ENCODE measurements at places on chromosomes 2 and 18.

GRCh38 chr18:46830633-46831032 lies 73.8 kb upstream of the ST8SIA5 start:
- no peak for DNase-seq

GRCh38 chr18:39748727-39749126 lies 2183.1 kb upstream of the CELF4 start:
- no peak for DNase-seq

GRCh38 chr2:607709-608108 lies 69.5 kb downstream of the TMEM18 start:
- DNase-seq = no peak

DNA sequence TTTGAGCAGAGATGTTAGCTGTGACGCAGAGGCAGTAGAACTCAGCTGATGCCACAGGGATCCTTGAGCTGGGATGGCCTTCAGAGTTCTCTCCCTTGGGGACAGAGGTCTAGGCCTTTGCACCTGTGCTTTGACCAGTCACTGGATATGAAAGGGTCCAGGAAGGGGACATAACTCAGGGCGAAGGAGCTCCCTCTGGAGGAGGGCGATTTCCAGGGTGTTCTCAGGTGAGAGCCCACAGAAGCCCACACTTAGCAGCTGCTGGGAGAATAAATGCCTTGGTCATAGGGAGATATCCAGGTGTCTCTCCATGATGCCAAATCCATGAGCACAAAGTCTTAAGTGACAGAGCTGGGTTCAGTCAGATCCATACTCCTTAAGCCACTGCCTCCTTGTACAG lies 369.2 kb downstream of the NYAP2 start:
- no peak for DNase-seq

DNA sequence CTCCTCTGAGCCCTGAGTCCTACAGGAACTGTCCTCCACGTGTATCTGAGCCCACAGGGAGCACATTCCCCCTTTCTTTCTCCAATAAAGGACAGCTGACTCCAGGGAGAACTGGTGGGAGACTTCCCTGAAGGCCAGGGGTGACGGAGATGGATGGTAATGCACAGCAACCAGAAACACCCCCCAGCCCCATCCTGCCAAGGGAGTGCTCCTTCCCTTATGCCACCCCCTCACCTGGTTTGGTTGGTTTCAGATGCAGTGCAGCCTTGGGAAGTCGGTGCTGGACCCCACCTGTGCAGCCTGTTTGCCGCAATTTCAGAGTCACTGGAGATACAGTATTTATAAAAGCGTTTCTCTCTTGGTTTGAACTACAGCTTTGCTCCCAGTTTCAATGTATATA lies 24.0 kb downstream of the GPR55 start:
- DNase-seq = no peak

DNA sequence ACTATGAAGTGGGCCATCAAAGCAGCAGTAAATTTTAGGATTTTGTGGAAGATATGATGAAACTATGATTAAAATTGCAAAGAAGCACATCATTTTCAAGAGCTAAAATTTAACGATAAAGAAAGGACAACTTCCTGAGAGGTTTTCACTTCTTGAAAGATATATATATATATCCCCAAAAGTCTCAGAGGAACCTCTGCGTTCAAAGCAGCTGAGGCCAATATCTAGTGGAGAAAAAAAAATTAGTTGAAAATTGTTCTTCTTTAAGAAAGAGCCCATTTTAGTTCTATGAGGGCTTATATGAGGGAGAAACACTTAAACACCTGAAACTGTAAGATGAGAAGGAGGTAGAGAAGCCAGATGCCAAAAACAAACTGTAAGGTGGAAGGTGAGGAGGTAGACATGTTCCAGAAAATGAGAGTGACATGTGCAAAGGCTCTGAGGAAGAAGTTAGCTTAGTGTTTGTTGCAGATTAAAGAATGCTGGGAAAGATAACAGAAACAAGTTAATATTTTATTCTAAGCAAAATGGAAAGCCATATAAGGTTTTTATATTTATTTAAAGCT lies 72.9 kb upstream of the VRK2 start:
- no peak for DNase-seq

- DNase-seq = peak; percentile 80
Observed at GRCh38 chr2:110104025-110104771, 11.4 kb downstream of the MALL start.

- no peak for DNase-seq
Observed at GRCh38 chr2:95079199-95079683, 42.4 kb downstream of the MRPS5 start.

DNA sequence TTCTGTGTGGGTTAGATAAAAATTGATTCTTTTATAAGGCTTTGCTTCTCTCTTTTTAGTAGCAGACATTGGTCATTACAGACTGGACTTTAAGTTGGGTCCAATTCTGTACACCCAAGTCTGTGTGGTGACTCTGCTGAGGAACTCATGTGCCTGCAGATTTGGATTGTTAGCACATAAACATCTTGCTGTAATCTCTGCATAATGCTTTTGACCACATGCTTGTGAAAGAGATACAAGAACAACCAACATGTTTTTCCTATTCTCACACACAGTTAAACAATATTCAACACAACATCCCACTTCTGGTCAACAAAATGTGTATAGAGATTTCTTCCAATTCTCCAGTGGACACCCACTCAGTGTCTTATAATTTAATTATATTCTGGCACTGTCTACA lies 270.1 kb downstream of the RDH14 start:
- DNase-seq = no peak

DNA sequence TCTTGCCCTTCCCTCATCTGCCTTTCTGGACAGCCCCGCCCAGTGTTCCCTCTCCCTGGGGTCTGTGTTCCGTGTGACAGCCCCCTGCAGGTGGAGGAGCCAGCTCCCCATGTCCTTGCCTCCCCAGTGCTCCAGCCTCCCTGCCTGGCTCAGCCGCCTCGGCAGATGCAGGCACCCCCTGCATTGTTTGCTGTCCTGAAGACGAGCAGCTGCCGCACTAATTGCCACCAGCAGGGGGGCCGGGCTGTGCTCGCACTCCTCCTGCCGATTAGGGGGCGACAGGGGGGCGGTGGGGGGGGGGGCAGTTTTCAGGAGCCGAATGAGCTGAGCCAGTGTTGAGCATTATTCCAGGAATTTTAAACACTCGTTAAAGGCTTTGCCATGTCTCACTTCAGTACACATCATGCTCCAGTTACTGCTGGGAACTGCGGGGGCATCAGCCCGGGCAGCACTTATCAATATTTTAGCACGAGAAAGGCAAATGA lies 23.3 kb downstream of the SIX3 start:
- no peak for DNase-seq

DNA sequence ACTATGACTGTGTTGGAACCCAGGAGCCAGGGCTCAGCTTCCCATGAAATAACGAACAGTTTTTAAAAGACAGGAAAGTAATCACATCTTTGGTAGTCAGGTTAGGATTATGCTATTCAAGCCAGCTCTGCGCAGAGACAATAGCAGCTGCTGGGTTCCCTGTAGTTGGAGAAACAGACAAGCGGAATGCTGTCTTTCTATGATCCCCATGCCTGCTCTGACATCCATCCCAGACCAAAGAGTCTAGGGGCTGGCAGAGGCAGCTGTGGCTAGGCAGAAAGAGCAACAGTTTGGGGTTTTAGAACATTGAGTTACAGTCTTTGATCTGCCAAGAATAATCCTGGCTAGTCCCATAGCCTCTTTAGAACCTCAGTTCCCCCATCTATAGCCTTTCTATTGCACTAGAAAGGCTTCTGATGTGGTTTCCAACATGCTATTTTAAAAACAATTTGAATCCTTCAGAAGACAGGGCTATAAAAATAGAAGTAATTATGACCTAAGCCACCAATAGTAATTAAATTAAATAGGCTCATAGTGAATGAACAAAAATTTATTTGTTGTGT lies 146.8 kb downstream of the MTX2 start:
- DNase-seq = no peak

DNA sequence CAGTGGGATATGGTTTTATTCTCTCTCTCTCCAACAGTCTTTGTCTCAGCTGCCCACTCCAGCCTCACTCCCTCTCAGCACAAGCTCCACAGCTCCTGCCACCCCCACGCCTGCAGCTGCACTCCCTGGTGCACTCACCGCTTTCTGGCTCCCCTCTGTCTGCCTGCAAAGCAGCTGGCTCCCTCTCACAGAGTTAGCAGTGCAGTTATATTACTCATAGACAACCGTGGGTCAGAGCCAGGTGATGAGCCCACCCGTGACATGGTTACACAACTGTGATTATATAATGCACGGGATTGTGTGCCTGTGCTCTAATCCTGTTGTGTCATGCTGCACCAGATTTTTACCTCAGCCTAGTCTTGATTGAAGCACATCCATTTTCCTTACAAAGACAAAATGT lies 276.9 kb upstream of the CHAC2 start:
- peak; percentile 48 for DNase-seq

- no peak for DNase-seq
Observed at GRCh38 chr2:11133936-11134320, 21.3 kb upstream of the SLC66A3 start.

DNA sequence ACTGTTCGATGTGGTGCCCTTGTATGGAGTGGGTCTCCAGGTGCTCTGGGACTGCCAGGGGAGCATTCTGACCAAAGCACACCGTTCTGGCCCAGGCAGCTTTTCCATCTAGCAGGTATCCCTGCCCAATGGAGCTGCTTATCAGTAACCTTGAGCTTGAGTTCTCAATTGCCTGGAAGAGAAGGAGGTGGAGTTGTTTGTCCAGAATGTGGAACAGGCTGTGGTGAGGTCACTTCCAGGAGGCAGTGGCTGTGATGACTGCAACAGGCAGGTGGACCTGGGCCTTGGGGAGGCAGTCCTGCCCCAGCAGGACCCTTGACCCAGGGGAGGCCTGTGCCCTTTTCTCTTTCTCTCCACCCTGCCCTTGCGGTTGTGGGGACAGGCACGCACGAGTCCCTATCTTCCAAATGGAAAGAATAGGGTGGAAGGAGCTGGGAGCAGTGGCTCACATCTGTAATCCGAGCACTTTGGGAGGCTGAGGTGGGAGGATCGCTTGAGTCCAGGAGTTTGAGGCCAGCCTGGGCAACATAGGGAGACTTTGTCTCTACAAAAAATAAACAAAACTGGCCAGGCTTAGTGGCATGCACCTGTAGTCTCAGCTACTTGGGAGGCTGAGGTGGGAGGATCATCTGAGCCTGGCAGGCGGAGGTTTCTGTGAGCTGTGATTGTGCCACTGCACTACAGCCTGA lies 66.2 kb upstream of the MCFD2 start:
- DNase-seq = no peak

DNA sequence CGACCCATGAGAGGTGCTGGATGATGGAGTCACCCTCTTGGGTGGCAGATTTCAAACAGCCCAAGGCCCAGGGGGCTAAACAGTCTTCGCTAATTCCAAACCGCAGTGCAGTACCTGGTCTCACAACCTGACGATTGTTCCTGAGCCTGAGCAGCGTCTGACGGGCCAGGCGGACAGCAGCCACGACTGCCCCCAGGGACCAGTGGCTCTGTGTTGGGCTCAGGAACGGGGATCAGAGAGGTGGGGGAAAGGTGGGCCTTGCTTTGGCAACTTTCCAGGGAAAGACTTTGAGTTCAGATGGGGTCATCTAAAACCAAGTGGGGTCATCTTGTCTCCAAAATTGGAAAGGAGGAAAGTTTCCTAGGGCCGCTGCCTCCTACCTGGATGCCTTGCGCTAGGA lies 492 bp downstream of the COLEC11 start:
- DNase-seq = no peak
